ENCODE measurements at places on chromosomes 12 and 14.

- DNase-seq = no peak
These were observed 592.5 kb upstream of the NOVA1 start for GRCh38 chr14:27190296-27190695.

DNA sequence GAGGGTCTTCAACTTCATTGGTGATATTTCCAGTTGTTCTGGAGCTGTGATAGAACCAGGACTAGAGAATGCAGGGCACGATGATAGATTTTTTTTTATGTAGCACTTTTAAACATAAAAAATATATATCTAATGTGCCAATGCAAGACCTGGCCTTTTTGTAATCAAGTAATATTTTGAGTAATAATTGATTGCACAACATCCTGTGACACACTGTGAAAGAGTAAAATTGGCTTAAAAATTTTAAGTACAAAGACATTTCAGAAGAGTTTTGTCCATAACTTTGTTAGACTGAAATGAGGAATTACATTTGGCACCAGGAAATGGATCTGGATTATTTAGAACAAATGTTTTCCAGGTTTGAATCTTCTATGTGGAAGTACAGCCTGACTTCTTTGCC is 22.1 kb downstream of the PRKCH start:
- no peak for DNase-seq

DNA sequence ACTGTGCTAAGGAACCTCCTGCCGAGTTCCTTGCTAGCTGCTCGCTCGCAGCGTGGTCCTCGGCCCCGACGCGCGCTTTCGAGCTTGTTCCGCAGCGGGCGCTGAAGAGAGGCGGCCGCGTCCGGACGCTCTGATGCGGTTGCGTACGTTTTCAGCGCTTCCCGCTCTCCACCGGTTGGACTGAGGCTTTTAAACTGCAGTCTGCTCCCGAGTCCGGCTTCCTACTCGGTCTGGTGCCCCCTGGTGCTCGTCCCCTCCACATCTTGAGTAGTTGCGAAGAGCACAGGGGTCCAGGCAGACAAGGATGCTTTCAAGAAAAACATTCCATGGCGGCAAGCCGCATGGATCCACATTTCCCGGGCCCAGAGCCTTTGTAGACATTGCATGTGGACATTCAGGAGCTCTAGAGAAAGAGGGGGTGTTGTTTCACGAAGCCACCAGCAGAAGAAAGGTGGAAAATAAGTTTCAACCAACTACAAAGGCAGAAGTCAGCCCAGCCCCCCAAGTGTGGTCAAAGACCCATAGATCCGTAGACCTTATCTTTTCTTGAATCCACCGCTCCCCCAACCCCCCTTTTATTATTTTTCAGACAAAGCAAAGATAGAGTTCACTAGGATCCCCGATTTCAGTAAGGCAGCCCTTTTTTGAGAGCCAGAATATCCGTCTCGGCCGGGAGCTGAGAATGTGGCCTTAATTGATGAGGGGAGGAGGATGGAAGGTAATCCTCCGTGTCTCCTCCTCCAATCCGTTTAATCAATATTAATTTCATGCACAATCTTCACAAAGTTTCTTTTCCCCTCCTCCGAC is 984 bp upstream of the WNK1 start:
- DNase-seq = peak; percentile 99

GRCh38 chr12:62162214-62162613 is 98.0 kb upstream of the USP15 start:
- DNase-seq = no peak

DNA sequence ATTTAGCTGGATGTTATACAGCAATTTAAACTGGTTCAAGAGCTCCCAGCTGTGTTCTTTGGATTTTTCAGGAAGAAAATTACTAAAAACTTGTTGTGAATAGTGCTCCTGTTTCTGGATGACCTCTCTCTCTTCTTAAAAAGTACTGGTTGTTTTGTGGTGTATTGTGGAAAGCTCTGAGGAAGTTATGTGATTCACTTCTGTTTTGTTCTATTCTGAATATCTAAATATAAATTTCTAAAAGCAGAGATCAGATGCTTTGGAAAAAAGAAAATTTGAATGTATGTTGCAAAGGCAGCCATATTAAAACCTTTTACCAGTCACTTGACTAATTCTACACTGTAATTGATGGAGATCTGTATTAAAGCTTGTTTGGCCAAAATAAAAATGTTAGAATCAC is 3.4 kb upstream of the C3AR1 start:
- no peak for DNase-seq

DNA sequence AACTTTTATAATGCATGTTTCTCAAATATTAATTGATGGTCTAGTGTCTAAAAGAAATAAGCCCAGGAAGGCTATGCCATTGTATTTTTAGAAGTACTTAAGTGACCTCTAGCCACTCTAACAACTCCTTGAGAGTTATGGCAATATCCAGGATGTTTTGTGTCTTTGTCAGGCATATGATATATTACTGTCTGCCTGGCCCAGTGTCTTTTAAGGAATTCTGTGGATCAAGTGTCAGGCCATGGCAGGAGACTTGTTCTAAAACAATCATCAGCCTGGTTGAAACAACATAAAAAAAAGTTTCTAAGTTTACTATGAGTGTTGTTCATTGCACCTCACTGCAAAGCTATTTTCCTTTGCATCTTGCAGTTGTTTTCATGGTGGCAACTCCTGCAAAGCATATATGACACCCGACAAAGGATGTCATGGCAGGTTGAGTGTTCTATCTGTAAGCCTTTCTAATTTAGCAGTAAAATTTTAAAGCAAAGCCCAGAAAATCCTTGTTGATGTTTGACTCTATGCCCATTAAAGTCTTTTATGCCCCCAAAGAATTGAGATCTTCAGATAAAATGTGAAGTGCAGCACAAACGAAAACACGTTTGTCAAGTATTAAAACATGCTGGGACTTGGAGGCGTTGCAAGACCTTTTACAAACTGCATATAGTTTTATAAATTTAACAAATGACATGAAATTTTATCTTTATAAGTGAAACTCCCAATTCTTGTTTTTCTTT is 89.5 kb upstream of the SLC38A2 start:
- no peak for DNase-seq

GRCh38 chr12:52222692-52223091 is 10.4 kb upstream of the KRT7 start:
- DNase-seq = no peak

GRCh38 chr14:35341751-35342488 is 49.7 kb downstream of the PSMA6 start:
- no peak for DNase-seq

DNA sequence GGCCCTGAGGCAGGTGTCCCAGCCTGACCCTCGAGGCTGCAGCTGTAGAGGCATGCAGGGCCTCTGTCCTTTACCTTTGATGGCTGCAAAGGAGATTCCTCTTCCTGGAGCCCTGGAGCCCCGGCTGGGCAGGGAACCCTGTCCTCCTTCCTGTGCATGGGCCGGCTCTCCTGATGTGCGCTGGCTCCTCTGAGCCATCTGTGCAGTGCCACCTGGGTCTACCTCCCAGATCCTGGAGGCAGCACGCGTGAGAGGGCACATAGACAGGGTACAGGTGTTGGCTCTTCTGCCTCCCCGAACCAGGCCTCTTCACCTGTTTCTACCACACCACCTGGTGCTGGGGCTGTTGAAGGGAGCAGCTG is 115.1 kb downstream of the BEGAIN start:
- no peak for DNase-seq

- peak; percentile 82 for DNase-seq
These were observed 148.7 kb downstream of the ANO2 start for GRCh38 chr12:5796171-5796958.

- DNase-seq = no peak
These were observed 278.3 kb downstream of the ALG10 start for GRCh38 chr12:34300376-34301250.

DNA sequence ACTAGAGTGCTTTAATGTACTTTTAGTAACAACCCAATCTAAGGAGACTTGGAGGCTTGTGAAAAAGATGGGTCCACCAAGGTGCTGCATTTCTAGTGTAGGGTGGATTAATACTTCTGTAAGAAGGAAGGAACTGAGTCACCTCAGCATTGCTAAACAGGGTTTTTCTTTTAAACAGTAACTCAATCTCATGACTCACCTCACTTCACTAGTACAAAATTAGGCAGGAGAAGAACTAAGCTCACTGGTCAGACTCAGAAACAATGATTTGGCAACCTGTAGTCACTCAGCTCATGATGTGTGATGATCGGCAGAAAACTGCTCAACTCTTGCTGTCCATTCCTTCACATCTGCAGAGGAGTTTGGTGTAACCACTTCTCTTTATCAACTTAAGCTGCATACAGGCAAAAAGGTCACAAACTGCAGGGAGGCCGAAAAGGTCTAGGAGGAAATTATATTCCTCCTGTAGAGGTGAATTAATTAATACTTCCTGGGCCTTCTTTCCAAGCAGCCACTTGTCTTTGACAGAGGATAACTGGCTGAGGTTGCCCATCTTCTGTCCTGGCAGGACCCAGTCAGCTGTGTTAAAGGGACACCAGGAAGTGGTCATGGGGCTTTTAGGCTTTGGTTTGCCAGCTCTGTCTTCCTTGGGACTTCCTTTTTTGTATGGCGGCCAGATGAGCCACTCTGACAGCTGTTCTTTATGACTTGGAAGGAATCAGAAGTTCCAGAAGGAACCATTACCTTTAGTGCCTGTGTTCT is 466.9 kb downstream of the FUT8 start:
- DNase-seq = no peak

DNA sequence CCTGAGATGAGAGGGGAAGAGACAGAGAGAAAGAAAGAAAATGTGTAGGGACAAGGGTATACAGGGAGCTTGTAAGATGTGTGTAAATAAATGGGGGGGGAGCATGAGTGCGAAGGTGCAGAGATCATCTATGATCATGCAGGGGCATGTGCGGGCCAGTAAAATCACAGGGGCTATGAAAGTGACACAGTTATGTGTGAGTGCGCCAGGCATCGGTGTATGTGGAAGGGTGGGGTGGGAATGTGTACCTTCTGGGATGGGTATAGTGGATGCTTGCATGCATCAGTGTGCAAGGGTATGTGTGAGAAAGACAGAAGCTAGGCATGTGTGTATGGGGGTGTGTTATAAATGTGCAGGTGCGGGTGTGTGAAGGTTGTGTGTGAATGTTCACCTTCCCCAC is 18.4 kb upstream of the KRT78 start:
- no peak for DNase-seq

DNA sequence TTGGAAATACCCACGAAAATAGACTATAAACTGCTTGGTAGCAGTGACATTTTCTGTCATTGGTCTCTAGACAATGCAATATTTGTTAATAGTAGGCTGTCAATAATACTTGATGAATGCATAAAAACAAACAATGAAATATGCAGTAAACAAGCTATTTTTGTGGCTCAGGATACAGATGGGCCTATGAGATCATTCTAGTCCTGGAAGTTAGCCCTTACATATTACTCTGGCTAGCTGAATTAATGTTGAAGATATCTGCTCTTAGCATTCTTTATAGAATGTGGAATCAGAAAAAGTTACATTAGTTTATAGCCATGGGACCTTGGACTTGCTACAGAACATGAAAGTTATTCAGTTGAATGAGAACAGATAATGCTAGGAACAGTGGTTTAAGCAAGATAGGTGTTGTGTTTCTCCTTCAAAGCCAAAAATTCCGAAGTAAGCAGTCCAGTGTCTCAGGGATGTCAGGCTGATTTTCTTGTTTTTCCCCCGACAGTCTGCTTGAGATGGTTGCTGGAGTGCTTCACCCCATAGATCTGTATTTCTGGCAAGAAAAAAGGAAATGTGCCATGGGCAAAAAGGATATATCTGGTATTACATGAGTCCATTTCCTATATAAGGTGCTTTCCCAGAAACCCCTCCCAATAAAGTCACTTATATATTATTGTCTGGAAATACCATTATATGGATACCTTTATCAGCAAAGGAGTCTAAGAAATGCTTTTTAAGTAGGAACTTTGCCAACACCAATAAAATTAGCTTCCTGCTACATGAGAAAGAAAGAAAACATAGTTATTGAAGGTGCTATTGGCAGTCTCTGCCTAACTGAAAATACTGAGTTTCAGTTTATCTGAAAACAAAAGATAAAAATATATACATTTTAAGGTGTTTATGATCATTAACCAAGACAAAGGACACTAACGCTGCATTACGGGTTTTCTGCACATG is 619.4 kb upstream of the ATP2B1 start:
- no peak for DNase-seq

- peak; percentile 90 for DNase-seq
These were observed at the start of gene CARMIL3 for GRCh38 chr14:24051789-24052655. Gene CARMIL3 (plus strand): TSS chr14:24052009. CDS start chr14:24052154, 145 bp downstream.

DNA sequence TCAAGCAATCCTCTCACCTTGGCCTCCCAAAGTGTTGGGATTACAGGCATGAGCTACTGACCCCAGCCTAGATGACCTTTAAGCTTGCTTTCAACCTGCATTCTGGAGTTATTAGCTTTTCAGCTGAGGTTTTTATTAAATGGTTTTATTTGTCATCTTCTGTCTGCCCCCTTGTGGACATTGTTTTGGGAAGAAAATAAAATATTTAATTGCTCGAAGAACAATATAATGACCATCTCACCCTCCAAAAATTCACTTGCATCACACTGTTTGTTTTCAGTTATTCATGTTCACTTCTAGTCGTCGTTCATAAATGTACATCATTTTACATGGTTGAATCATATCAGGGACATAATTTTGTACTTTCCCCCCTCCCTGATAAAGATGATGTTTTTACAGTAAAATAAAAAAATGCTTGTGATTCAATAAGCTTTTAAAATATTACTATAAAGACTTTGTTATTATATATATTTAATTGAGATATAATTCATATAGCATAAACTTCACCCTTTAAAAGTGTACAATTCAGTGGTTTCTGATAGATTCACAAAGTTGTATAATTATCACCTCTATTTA is 10.1 kb upstream of the SPATS2 start:
- peak; percentile 69 for DNase-seq

DNA sequence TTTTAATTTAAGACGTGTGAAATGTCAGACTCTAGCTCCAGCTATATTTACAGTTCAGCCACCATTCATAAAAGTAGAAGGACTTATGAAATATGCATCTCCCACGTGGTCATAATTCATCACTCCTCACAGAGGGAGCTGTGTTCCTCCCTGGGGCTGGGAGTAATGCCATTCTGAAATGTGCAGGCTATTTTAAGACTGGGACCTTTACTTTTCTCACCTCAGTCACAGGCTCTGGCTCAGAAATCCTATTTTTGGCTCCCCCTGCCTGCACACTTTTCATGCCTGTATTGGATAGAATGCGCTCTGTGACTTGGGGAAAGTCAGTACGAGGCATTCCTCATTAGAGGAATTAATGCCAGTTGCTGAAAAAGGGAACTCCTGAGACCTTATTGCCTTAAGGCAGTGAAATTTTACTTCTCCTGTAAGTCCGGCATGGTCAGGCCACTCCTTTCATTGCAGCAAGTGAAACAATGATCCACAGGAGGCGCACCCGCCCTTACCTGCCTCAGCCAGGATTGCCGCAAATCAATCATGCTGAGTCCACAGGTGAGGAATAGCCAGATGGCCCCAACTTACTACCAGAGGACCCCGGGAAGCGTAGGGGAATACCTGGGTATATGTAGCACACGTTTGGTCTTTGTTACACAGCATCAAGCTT is 1133.2 kb upstream of the TMEM132C start:
- DNase-seq = peak; percentile 24

GRCh38 chr12:46400406-46400805 is 27.8 kb upstream of the SLC38A2 start:
- no peak for DNase-seq

DNA sequence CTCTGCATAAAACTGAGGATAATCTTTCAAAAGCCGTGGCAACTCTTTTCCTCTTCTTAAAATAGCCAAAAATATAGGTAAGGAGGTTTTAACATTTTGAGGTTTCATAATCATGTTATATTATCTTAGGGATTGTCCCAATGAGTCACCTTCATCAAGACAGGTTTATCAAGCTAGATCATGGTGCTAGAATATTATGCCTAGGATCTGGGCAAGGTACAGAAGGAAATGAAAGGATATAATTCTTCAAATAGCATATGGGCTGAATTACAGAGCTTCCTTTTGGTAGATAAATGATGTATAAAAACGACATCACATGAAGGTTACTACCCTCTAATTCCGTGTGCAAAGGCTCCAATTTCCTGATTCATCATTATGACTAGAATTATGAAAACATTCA is 28.6 kb upstream of the TBC1D15 start:
- DNase-seq = no peak

Data from GM23338 (cell line).